Stimulated activated CD4-positive, alpha-beta T cell treated with anti-CD3 and anti-CD28 coated beads, Interleukin-12 subunit alpha, Interleukin-12 subunit beta, amount 100 ng/mL, for 48 hours (primary cell): ENCODE measurements at places on chromosomes 1 and 21.

GRCh38 chr1:150543500-150544143 is 5.6 kb upstream of the ADAMTSL4 start:
- no peak for DNase-seq

DNA sequence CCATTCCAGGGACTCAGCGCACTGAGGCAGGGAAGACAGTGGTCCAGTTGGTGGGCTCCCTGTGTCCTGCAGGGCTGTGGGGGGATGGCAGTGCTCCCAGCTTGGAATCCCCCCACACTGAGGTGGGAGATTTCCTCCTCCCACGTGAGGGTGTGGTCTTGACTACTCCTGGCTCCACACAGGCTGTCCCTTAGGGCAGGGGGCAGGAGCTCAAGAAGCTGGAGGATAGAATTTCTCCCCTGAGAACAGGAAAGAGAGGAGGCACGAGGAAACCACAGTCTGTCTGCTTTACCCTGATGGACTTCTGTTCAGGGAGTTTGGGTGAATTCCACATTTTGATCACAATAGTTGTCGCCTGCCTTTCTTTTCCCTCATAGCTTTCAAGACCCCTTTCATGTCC is 62.1 kb downstream of the CACNA1E start:
- DNase-seq: no peak

DNA sequence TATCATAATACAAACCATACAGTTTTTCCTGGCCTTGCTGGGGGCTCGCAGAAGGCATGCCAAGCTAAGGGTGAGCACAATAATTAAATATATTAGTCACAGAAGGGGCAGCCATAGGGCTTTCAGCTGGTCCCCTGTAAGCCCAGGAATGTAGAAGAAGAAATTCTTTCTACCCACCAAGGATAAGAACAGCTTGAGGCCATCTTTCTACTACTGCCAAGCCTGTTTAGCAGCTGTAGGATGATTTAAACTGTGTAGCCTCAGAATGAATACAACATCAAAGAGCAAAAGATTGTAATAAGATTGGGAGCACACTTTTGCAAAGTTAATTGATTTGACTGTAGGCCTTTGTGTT is 171.5 kb downstream of the LRRC7 start:
- DNase-seq: no peak

DNA sequence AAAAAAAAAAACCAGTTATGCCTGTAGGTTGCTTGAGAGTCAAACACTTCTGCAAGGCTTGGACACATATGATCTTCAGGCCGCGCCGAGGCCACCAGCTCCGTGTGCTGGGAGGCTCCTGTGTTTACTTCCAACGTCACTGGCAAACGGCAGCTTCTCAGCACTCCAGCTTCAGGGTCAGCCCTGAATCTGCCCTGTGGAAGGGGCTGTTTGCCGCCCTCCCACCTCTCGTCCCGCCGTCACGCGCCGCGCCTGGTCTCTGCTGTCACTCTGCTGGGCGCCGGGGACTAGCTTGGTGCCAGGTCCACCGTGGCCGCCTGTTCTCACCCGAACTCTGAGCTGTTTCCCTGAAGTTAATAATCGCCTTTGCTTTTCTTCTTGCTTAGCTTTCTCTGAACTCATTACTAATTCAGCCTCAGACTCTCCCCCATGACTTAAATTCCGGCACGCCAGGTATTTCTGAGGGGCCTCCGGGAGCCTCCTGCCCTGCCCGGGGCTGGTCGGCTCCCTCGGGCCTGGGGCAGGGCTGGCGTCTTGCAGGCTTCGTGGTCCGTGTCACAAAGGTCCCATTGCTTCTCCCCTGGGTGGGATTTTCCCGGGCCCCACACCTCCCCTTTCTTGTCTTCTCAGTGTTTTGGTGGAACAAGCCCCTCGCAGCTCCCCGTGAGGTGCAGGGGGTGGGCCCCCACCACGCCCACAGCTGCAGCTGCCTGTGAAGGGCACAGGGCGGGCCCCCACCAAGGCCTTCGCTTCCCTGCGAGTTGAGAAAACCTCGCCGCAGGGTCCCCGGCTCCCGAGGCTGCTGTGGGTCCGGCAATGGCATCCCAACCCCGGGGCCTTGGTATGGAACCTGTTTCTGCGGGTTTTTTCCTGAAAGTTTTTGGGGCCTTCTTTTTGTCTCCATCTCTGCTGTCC is 14.6 kb upstream of the C1orf159 start:
- DNase-seq: no peak

DNA sequence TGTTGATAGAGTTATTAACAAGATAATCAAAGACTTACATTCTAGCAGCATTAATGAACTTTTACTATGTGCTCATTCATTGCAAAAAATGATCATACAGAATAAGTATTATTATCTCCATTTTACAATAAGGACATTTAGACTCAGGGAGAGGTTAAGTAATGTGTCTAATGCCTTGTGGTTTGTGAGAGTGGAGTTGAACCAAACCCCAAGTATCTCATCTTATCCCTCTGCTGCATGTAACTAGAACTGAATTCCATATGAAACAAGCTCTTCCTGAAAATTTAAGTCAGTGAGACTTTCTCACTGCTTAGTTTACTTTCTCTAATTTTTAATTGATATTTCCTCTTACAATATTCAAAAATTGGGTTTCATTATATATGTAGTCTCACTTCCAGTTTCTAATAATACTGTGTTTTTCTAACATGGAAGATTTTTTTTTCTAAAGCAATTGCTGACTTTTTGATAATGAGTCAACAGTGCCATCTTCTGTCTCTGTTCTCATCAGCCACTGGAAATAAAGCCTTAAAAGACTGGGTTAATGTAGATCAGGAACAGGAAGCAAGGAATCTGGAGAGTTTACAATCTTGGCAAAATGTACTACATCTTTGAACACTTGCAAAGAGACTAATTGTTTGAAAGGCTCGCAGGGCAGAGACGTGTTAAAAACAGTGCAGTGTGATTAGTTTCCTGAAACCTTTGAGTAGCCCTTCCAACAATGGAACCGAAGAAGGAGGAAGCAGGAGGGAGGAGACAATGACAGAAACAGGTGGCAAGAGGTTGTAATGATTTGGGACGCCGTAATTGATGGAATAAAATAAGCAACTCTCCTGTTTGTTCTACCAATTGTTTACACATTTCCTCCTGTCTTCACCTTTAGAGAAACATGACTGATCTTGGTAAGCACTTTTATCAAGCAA is 567.6 kb downstream of the MRPL39 start:
- DNase-seq: no peak

DNA sequence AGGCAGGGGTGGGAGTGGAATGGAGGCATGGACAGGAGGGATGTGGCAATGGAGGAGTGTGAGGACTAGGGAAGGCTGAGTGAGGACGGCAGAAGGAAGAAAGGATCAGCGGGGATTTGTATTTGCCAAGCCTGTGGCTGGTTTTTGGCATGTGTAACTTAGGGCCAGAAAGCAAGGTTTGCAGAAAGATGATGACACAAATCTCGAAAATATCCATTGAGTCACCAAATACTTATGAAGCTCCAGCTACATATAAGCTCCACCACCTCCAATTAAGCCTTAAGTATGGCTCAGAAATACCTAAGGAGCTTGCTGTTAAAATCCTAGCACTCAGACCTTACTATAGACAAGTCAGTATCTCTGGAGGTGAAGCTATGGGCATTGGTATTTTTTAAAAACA is 90.1 kb downstream of the OMA1 start:
- no peak for DNase-seq

- DNase-seq: no peak
These were observed 12.3 kb downstream of the NCF2 start for GRCh38 chr1:183577897-183578465.

GRCh38 chr21:38897532-38898421 is 92.0 kb downstream of the ETS2 start:
- no peak for DNase-seq

GRCh38 chr1:212589446-212589845 is 19.1 kb upstream of the ATF3 start:
- no peak for DNase-seq

- DNase-seq: peak; percentile 62
These were observed 35.8 kb upstream of the LMO4 start for GRCh38 chr1:87292684-87293493.

- no peak for DNase-seq
These were observed 513.6 kb downstream of the PLPP3 start for GRCh38 chr1:56065729-56066128.

DNA sequence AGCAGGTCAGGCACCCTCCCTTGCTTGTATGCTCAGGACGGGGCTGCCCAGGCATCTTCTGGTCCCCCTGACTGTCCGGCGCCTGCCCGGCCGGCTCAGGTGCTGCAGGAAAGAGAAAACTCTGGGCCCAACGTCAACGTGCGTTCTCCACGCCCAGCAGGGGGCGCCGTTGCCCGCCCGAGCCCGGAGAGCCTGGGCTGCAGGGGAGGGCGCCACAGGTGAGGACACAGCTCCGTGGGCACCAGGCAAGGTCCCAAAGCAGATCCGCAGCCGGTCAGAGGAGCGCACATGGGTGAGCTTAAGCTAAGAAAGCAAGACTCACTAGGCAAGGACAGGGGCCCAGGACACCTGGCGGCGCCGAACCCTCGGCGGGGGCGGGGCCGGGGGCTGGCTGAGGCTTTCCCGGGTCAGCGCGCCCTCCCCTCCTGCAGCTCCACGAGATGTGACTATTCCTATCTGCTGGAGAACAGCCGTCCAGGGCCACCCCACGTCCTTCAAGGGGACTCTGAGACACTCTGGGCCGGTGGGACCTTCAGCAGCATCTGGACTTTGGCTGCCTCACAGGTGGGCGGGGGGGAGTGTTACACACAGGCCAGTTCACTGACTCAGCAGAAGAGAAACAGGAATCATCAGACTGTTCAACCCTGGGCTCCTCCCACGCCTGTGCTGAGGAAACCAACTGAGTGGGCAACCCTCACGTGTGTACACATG is 29.3 kb downstream of the KRTAP10-1 start:
- DNase-seq: peak; percentile 61

DNA sequence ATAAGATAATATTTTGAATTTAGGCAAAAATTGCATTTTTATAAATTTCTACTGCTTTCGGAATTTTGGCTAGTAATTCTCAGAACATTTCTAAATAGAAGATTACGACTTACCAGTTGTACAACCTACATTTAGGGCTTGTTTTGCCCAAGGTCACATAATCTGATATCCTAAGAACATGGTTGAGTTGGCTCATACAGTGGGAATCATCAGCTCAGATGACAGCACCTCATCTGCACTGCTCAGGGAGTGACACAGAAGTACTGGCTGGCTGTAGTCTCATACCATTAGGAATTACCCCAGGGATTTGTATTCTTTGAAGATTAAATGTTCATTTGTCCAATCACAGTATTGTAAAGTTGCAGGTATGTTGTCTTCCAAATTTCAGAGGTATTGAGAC is 217.6 kb downstream of the ADGRL2 start:
- no peak for DNase-seq

GRCh38 chr1:194052514-194053338 is 866.3 kb upstream of the B3GALT2 start:
- DNase-seq: no peak

- no peak for DNase-seq
These were observed 847 bp downstream of the ADORA1 start for GRCh38 chr1:203128431-203128715.
